ENCODE measurements at places on chromosomes 7 and 10. TPM values are rescaled to one million over a fixed set of nuclear protein-coding genes. Genes with fewer than 3 reads are reported as not detected.

GRCh38 chr10:44293306-44293778, 91.6 kb downstream of the CXCL12 start:
- DNase-seq = no peak

DNA sequence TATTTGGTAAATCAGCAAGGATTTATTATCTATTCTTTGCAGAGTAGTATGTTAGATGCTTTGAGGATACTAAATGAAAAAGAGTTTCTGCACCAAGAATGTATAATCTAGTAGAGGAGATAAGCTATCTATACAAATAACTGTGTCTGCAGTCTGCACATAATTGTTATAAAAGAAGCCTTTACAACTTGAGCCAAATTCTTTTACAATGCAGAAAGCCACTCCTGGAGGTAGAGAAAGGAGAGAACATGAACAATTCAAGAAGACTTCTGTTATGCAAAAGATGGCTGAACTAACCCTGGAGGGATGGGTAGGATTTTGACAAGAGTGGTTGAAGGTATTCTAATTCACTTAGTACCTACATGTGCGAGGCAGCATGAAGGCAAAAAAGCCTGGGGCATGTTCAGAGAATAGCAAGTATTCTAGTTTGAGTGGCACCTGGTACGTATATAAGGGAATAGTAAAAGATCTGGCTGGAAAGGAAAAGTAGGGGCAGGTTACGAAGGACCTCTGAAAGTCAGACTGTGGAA, 251.1 kb upstream of the KAT6B start:
- DNase-seq = no peak

GRCh38 chr10:15265558-15265957, 97.1 kb upstream of the NMT2 start:
- no peak for DNase-seq

DNA sequence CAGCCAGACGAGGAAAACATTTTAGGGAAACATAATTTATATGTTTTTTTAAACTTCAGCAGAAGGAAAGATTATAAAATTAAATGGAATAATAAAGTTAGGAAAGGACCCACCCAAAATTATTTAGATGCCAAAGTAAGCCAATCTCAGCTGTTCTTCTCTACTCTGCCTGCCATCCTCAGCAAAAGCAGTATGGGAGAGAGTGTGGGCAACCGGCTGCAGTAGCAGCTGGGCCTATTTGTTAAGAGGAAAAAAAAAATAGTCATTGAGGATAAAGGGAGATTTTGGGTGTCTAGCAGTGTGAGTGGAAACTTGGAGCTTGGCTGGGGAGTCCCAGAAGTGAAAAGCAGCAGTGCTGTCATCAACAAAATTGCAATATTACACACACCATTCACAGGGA, 15.4 kb downstream of the SEMA3E start:
- no peak for DNase-seq

GRCh38 chr10:132630666-132631337, 93.2 kb downstream of the INPP5A start:
- DNase-seq = peak; percentile 59

- peak; percentile 68 for DNase-seq
Observed at GRCh38 chr7:116354171-116354545, 143.8 kb downstream of the TES start.

DNA sequence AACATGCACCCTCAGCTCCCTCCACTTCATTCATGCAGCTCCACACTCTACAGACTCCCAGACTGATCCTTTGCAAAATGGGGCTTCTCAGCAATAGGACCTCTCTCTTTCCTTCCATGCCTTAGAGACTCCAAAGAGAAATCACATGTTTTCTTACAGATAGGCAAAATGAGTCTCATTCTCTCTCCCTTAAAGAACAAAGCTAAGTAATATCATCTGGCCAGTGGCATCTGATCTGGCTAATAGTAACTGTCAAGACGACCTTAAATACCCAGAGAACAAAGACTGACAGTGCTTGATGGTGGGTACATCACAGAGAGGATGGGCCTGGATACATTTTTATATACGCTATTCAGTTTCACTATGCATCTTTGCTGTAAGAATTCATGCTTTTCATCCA, 43.1 kb upstream of the CALD1 start:
- no peak for DNase-seq

The ALOX5 gene
- total RNA-seq = not detected

GRCh38 chr10:68598978-68599770, 39.0 kb downstream of the TET1 start:
- DNase-seq = peak; percentile 41

DNA sequence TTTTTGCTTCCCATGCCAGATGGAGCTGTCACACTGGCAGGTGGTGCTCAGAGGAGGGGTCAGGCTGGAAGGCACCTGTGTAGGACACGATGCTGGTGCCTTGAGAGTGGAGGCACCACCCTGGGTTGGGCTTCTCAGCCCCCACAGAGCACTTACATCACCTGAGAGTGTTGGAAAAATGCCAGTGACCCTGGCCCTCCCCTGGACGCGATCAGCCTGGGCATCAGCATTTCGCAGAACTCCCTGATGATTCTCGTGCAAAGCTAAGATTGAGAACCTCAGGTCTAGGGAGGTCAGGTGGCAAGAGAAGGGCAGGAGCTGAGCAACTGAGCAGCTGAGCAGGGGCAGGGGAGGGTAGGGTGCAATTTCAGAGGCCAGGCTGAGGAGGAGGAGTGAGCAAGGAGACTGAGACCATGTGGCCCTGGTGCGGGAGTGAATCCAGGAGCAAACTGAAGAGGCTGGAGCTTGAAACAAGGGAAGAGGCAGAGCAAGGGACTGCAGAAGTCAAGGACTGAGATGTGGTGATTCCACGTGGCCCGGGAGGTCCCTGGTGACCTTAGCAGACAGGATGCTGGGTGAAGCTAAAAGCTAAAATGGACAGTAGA, 24.7 kb upstream of the GRID1 start:
- no peak for DNase-seq

DNA sequence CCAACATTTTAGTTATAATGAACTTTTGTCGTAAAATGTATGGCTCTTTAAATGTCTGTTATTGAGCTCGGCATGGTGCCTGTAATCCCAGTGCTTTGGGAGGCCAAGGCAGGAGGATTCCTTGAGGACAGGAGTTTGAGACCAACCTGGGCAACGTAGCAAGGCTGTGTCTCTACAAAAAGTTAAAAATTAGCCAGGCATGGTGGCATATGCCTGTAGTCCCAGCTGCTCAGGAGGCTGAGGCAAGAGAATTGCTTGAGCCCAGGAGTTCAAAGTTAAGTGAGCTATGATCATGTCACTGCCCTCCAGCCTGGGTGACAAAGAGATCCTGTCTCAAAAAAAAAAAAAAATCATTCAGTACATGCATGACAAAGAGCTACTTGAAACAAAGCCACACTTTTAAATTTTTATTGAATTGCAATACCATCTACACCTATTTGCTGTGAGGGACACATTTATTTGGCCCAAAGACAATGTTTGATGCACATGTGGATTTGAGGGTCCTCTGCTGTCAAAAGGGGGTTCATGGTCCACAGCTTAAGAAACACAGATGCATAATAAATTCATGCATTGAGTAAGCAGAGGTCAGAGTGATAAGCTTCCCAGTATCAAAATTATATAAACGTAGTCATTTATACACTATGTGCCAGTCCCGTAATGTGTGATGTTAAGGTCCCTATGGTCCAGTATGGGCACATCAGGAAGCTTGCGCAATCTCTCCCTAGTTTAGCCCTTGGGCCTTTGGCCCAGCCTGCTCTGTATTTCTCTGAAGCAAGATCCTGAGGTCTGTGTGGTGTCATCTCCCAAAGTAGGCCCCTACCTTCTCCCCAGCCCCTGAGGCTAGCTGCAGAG, 4.4 kb upstream of the MALSU1 start:
- no peak for DNase-seq

The SMKR1 gene
- not detected for total RNA-seq

GRCh38 chr10:79242620-79243152, 104.6 kb upstream of the PPIF start:
- peak; percentile 95 for DNase-seq

- DNase-seq = no peak
Observed at GRCh38 chr7:155360495-155361345, 63.0 kb downstream of the INSIG1 start.

DNA sequence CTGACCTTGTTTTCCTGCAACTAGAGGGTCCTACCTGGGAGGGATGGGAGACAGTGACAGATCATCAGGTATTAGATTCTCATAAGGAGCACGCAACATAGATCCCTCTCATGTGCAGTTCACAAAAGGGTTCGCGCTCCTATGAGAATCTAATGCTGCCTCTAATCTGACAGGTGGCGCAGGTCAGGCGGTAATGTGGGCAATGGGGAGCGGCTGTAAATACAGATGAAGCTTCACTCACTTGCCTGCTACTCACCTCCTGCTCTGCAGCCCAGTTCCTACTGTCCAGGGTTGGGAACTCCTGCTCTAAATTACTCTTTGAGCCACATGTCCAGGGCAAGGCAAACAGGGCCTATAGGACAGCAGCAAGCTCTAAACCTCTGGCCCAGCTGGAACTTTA, 46.2 kb downstream of the GFRA1 start:
- no peak for DNase-seq

- DNase-seq = no peak
Observed at GRCh38 chr10:29923416-29923965, 135.9 kb downstream of the JCAD start.

DNA sequence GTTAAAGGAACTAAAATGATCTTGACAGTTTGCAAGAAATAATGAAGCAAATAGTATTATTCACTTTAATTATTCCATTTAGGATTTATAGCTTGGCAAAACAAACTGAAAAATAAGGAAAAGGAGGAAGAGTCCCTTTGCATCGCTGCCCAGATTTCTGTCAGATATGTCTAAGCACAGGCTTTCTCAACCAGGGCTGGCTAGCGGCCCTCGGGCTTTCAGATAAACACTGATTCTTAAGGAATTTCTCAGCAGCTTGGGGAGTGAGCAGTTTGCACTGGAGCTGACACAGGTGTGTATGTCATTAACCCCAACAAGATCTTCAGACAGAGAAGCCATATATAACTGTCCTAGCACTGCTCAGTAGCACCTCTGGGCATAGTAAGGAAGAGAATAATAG, 47.9 kb upstream of the SEMA3D start:
- no peak for DNase-seq

DNA sequence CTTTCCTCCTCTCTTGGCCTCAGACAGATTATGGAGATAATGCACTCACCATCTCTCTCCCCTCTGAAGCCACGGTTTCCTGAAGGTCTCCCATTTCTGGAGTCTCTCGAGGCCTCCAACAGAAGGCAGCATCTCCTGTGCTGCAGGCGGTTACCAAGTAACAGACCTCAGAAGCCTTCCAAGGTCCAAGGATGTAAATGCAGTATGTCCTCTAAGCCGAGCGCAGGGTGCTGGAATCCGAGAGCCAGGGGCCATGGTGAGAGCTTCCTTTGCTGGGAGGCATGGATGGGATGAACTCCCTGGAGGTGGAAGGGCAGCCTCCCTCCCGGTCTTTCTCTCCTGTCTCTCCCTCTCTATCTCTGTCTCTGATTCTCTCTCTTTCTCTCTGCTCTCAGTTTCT, 79.8 kb downstream of the ADARB2 start:
- no peak for DNase-seq

DNA sequence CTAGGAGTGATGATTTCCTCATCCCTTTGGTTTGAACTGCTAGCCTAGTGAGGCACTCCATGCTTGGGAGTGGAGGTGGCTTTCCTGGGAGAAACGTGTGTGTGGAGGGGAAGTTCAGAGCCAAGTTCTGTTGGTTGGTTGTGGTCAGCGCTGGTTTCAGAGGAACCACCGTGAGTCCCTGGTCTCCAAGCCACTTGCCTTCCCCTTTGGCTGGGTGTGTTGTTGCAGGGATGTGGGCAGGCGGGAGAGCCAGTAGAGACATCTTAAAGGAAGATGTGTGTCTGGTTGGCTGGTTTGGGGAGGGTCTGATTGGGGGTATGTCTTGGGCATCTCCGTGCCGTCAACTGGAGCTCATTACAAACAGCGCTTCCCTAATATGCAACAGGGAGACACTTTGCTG, 130.8 kb upstream of the TCF7L2 start:
- no peak for DNase-seq

The KCNIP2 gene
- not detected for total RNA-seq

The RSPH10B gene
- total RNA-seq = not detected

The TMEM72 gene
- not detected for total RNA-seq

- DNase-seq = no peak
Observed at GRCh38 chr10:113294868-113295267, 258.0 kb upstream of the HABP2 start.

GRCh38 chr7:128164955-128165670, 76.0 kb upstream of the LEP start:
- no peak for DNase-seq

The SLC16A9 gene
- total RNA-seq = not detected

All from GM23248 (cell line).